ENCODE measurements at places on chromosomes 5 and 9.

DNA sequence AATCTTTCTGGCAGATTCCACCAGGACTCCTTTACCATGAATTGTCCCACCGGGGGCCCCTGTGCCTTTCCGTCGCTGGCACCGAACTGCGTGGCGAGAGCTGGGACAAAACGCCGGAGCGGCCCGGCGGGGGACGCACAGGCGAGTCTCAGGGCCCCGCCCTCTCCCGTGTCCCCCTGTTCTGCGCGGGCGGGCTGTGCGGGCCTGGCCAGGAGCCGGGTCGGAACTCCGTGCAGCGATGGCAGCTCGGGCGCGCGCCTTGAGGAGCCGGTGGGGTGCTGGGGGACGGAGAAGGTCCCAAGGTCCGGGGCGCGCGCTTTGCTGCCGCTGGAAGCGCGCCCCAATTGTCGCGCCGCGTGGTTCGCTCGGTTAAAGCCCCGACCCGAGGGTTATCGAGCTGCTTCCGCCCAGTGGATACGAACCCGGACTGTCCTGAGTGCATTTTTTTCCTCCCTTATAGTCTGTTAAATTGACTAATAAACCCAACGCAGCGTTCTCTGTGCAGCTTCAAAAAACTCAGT is 125.3 kb downstream of the TMEM174 start:
- no peak for DNase-seq

GRCh38 chr5:56447656-56448055 is 214.5 kb upstream of the ANKRD55 start:
- no peak for DNase-seq

- no peak for DNase-seq
These were observed 117.5 kb upstream of the OTULINL start for GRCh38 chr5:14464096-14464495.

GRCh38 chr9:98678244-98678842 is 30.4 kb downstream of the GABBR2 start:
- no peak for DNase-seq

DNA sequence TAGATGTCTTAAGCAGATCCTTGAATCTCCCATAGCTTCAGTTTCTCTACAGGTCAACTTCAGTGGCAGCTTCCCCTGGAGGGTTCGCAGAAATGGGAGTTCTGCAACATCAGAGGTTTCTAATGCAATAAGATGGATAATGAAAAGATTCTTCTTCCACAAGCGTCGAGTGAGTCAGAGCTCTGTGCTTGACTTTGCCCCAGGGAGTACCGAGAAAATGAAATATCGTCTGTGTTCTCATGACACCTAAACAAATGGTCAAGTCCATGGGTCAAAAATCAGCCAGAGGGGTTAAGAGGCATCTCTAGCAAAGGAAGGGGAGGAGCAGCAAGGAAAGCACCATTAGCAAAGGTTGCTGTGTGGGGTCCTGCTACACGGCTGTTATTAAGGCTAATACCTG is 3.2 kb upstream of the ADRA1B start:
- no peak for DNase-seq

DNA sequence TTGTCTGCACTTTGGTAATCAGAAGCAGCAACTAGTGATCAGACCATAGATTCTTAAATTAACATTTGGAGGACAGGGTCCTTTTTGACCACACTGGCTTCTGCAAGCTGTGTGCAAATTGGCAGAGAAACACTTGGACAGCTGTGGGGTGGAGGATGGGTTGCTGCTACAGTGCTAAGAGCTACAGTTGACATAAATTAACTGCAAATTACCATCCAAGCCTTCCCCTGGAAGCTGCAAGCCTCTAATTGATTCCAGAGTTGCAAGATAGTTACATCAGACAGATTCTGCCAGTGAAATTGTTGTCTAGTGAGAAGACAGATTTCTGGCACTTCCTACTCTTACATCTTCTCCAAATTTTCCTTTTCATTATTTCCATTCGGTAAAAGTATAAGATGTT is 517.7 kb downstream of the DIRAS2 start:
- no peak for DNase-seq

- DNase-seq, result no peak
These were observed 1722.1 kb downstream of the MAT2B start for GRCh38 chr5:165227515-165227914.

DNA sequence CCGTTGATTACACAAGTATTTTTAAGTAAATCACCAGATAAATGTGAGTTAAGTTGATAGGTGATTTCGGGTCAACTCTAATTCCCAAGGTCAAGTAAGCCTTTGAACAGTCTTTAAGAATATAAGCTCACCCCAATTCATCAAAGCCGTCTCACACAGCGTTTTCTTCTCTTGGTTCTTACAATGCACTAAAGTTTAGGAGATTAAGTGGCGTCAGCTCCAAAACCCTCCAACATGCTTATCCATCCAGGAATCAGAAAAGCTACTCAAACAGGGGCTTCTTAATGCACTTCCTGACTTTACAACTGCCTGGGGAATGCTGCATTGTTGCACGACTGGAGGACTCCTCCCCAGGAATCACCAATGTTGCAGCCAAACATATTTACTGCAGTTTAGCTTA is 206.2 kb upstream of the EFNA5 start:
- DNase-seq, result no peak

GRCh38 chr5:135445306-135445985 is 1.7 kb downstream of the DCANP1 start:
- DNase-seq, result no peak

DNA sequence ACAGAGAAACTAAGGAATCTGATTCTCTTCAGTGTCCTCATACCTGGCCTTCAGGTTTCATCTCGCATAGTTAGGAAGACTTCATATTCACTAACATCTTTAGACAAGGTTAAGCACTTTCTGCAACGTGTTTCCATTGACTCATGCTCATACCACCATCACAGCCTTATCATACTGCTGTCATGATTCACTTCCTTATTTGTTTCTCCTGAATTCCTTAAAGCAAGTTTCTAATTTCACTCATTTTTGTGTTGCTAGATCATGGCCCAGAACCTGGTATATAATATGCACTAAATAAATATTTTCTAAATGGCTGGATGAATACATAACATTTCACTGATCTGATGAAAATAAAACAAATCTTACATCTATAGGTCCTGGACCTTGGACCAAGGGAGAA is 472.9 kb downstream of the PRELID2 start:
- no peak for DNase-seq

DNA sequence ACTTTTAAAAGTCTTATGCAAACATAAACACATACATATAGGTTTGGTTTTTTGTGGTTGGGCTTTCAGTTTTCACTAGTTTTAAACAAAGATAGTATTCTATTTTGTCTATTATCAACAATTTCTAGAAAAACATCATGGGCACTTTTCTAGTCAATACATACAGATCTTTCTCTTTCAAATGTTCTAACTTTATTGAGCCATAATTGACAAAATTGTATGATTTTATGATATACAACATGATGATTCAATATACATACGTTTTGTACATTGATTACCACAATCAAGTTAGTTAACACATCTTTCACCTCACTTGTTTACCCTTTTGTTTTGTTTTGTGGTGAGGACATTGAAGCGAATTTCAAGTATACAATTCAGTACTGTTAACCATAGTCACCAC is 265.9 kb downstream of the MCTP1 start:
- no peak for DNase-seq

DNA sequence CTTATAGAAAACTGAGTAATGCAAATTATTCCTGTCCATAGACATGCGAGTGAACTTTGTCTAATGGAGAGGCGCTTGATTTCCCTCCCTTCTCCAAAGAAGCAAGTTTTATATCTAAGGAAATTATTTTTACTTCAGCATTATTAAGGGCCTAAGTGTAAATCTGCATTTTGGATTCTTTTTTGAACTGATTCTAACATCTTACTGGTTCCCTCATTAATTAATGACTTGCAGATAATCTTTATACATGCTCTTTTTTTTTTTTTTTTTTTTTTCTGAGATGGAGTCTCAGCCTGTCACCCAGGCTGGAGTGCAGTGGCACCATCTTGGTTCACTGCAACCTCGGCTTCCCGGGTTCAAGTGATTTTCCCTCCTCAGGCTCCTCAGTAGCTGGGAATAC is 209.5 kb downstream of the TLE4 start:
- DNase-seq, result no peak

GRCh38 chr9:123131258-123131657 is 97.8 kb downstream of the GPR21 start:
- DNase-seq, result no peak

- no peak for DNase-seq
These were observed 56.8 kb downstream of the FEM1C start for GRCh38 chr5:115487756-115488155.

- DNase-seq, result no peak
These were observed 2.0 kb downstream of the SEMA6A start for GRCh38 chr5:116572350-116573278.

DNA sequence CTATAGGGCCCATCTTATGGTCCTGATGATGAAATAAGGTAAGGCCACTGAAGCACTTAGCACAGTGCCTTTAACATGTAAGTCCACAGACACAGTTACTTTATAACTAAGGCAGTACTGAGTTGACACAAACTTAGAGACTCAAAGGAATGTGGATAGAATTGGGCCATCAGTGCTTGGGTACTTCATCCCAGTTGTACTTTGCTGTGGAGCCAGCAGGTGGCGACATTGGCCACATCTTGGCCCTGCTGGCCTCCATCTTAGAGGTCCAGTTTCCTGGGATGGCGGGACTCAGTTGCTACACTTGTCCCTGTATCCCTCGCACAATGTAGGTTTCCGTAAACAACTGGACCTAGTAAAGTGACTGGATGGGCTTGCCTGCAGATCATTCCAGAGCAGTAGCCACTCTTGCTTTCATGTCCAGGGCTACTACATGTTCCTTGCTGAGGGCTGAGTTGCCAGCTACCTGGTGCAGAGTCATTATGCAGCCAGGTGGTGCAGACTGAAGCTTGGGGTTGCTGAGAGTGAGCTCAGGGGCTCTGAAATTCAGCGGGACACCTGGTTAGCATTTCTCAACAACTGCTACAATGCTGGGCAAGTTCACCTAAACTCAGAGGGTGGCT is 10.6 kb downstream of the MTAP start:
- peak; percentile 58 for DNase-seq

- no peak for DNase-seq
These were observed 25.1 kb downstream of the CEMIP2 start for GRCh38 chr9:71743217-71743705.

DNA sequence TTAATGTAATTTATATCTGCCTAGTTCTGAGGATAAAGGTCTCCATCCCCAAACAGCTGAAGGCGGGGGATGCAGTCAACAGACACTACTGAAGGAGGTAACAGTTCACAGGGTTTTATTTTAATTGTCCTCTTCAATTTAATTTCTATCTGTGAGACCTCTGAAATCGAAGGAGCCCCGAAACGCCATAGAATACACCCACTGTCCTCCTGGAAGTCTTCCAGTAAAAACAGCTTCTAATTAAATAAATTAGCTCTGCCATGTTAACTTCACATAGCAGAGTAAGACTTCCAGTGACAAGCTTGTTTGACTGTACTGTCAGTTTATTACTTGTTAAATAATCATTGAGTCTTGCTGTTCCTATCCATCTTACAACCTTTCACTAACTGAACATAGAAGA is 193.5 kb downstream of the SEC61B start:
- DNase-seq, result no peak

DNA sequence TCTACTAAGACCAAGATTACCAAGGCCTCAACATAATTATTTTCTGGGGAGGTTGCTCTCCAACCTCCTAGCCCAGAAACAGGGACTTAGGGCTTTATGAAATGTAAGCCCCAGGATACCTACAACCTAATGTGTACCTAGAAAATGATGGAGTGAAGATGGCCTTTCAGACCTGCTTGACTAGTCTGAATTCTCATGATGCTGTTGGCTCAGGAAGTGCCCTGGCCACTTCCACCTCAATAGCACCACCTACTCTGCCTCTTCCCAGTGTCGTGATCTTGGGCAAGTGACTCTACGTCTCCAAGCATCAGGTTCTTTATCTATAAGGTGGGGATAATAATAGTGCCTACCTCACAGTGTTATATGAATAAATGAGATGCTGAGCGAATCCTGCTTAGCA is 57.9 kb upstream of the GARNL3 start:
- DNase-seq, result no peak

- DNase-seq, result no peak
These were observed 231.3 kb downstream of the ATPSCKMT start for GRCh38 chr5:10018201-10019069.

DNA sequence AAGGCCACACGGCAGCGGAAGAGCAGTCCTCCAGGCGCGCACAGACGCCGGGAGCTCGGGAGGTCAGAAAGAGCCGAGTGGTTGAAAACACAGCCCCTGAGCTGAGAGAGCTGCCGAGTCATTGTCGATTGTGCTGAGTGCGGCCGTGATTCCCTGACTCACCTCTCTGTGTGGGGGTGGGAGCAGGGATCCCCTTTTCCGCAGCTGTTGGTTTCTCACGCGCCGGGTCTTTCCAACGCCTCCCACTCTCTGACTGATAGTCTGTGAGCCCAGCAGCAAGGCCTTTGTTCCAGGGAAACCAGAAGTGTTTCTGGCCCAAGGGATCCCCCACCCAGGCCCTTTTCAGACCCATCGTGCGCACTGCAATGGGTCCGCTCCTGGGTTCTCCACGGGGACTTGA is 97.3 kb downstream of the MRPL36 start:
- DNase-seq, result no peak

GRCh38 chr5:173029499-173029921 is 26.6 kb upstream of the CREBRF start:
- DNase-seq, result no peak

DNA sequence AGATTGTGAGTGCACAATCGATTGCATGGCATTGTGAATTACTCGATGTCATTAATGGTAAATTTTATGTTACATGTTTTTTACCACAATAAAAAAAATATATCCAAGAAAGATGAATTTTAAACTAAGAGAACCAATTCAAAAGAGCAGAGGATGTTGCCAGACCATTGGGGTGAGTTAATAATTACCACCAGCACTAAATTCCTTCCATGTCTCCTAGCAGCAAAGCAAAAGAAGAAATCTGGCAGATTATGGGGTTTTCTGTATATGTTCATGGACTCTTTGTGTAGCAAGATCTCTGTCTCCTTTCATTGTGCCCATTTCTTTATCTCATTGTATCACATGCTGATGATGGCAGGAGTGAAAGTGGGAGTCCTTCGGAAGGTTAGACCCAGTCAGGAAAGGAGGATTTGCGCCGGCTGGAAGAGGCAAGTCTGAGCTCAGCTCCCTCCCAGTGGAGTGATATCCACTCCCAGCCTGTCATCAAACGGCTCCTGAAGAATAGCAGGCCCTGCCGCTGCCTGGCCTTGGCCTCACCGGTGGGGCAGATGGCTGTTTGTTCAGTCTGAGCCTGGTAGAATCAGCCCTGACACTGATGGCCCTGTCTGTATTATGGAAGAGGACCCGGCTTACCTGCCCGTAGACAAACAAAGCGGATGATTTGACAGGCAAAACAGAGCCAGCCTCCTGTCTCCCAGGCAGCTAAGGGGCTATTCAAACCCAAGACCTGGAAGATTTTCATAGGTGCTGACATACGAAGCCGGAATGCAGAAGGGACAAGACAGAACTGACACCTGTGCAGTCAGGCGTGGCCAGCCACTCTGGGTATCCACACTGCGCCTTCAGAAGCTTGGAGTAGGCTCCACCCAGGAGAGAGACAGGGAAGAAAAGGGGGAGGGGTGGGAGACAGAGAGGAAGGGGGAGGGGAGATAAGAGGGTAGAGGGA is 21.9 kb upstream of the FOXE1 start:
- DNase-seq, result no peak

GRCh38 chr5:133713751-133714150 is 101.4 kb upstream of the FSTL4 start:
- DNase-seq, result no peak

All from stimulated activated CD4-positive, alpha-beta T cell treated with anti-CD3 and anti-CD28 coated beads, Interleukin-4, amount 100 ng/mL, for 4 hours (primary cell).